ENCODE measurements at places on chromosomes 1 and 21.

GRCh38 chr1:177872308-177872900, 97.5 kb downstream of the SEC16B start:
- DNase-seq: no peak

- DNase-seq: peak; percentile 12
Observed at GRCh38 chr1:244074559-244075171, 23.6 kb downstream of the ZBTB18 start.

GRCh38 chr1:33222381-33222780, 33.9 kb upstream of the ZNF362 start:
- no peak for DNase-seq

DNA sequence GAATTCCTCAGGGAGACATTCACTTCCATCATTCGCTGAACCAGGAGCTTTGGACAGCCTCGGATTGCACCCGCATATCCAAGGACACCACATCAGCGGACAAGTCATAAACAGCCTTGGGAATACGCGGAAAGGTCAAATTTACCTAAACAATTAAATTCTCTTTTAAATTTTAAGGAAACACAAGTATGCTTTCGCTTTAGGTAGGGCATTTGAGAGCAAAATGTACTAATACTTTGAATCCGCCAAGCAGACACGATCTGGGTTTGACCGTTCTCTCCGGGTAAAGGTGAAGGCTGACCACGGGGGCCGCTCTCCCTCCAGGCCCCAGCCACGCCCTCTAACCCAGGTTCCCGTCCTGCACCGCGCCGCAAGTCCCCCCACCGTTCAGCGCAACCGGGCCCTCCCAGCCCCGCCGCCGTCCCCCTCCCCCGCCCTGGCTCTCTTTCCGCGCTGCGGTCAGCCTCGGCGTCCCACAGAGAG, 479 bp upstream of the ACADM start:
- peak; percentile 51 for DNase-seq

DNA sequence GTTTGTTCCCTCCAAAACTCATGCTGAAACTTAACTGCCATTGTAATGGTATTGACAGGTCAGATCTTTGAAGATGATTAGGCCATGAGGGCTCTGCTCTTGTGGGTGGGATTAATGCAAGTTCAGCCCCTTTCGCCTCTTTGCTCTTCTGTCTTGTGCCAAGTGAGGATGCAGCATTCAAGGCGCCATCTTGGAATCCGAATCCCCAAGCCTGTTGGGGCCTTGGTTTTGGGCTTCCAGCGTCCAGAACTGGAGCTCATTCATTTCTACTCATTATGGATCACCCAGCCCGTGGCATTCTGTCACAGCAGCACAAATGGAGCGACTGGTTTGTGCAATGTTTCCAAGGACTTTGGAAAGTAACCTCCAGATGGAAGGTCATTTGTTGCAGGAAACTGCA, 5.6 kb downstream of the TTC34 start:
- no peak for DNase-seq

DNA sequence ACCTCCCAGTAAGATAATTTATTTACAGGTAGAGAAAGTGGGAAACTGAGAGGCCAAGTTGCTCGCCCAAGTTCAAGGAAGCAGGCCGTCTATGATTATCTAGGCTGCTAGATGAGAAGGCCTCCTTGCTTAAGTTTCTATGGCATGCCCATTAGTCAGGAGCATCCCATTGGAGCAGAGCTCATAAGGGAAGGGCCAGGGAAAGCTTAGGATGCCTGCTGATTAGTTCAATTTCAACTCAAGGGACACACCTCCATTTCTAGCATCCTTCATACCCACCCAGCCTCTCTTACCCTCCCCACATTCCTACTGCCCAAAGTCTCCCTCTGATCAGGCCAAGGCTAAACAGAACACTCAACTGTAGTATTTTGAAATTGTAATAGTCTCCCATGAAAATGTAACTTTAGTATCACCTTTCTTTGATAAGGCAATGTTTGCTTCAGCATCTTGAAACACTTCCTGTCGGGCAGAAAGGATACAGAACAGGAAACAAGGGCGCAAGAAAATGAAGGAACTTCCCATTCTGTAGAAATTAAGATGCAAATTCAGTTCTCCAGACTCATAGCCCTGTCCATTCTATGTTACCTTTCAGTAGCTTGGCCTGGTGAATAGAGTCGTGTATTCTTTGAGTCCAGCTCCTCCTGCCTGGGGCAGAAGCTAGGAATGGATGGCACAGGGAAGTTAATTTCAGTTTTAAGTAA, 46.3 kb upstream of the TARBP1 start:
- no peak for DNase-seq

- no peak for DNase-seq
Observed at GRCh38 chr1:185568155-185569123, 165.8 kb upstream of the HMCN1 start.

GRCh38 chr1:182978151-182978853, 25.3 kb upstream of the SHCBP1L start:
- no peak for DNase-seq

DNA sequence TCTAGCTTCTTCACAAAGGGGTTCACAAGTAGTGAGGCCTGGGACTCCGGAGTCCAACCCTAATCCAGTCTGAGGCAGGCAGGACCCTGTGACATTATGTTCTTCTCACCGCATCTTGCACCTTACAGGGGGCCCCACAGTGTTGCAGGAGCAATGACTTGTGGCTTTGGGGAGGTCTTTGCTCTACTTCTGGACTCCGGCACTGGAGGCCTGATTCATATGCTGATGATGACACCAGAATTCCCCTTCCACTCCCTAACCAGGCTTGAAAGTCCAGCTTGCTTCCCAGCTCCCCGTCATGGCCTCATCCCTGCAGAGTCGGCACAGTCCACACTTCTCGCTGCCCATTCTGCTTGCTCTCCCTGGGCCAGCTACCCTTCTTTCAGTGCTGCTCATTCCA, 96.3 kb upstream of the SLC44A3 start:
- DNase-seq: no peak

- no peak for DNase-seq
Observed at GRCh38 chr21:32206631-32207405, 72.0 kb downstream of the MIS18A start.

GRCh38 chr1:41766546-41766945, 152.2 kb downstream of the HIVEP3 start:
- no peak for DNase-seq

GRCh38 chr1:201758499-201759050, 70.4 kb upstream of the IPO9 start:
- DNase-seq: no peak

DNA sequence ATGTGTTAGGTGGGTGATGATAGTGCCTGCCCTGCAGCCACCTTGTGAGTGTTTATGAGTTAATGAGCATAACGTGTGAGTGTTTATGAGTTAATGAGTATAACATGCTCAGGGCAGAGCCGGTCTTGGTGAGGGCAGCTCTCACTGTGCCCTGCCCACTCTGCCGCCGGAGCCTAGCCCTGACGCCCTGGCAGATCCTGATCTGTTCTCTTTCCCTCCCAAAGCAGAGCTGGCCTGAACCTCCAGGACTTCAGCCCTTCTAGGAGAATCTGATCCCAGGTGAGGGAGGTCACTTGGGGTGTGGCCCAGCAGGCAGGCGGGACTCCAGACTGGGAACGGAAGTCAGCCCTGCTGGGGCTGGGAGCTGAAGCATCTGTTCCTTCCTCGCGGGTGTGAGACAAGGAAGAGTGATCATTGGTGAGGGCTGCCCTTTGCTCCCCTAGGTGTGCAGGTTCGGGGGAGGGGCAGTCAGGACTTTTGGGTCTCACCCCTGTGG, 5.7 kb downstream of the FBLIM1 start:
- DNase-seq: no peak

GRCh38 chr1:169860187-169860586, 33.5 kb downstream of the SCYL3 start:
- DNase-seq: no peak

GRCh38 chr1:201495551-201496295, 11.2 kb downstream of the CSRP1 start:
- no peak for DNase-seq

GRCh38 chr1:92926873-92927272, 34.4 kb downstream of the DIPK1A start:
- no peak for DNase-seq

GRCh38 chr1:110218739-110219138, 8.6 kb downstream of the KCNC4 start:
- no peak for DNase-seq

- no peak for DNase-seq
Observed at GRCh38 chr1:67264899-67265298, 42.8 kb upstream of the IL12RB2 start.

GRCh38 chr1:75668813-75669212, 55.7 kb upstream of the ACADM start:
- DNase-seq: no peak

- no peak for DNase-seq
Observed at GRCh38 chr1:182835806-182836205, 3.3 kb upstream of the DHX9 start.
